Renal pelvis (tissue), 12 donors: ENCODE measurements at places on chromosomes 2 and 18. TPM values are rescaled to one million over a fixed set of nuclear protein-coding genes. Genes with fewer than 3 reads are reported as not detected.

- peak; percentile 22 for DNase-seq
Observed at GRCh38 chr2:18684206-18685038, 95.1 kb upstream of the NT5C1B start.

DNA sequence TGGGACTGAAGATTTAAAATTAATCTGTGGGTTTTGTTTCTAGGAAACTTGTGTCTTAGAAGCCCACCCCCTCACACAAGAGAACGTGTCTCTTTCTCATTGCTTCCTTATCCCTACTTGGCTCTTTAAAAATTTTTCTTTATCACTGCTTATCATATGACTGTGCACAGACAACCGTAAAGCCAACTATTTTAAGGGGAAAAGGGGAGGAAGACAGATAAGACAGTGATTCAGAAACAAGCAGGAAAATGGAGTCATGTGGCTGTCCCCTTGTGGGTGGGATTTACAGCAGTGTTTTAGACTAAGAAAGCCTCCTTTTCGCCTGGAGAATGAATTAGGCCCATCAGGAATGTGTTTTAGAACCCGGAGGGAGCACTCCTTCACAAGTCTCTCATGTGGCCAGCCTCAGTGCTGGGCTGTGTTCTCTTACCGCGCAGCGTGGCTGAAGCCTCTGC lies 17.6 kb downstream of the PRKCE start:
- no peak for DNase-seq

DNA sequence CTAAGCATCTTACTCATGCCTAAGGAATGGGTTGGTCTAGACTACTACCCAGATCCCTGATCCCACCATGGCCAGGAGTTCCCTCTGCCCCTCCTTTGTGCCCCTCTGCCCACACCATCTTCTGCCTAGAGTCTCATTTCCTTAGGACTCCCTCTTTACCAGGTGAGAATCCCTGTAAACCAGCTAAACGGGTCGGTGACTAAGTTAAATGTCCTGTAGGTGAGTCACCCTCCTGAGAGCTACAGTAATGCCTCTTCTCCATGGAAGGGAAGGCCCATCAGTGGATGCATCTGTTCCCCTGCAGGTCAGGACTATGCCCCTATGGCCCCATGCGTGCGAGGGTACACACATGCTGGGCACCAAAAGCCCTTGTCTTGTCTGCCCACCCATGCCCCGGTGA lies 25.4 kb downstream of the PTGR3 start:
- DNase-seq, result no peak

GRCh38 chr2:143730155-143730952 lies 601.1 kb downstream of the ARHGAP15 start:
- DNase-seq, result no peak

- DNase-seq, result no peak
Observed at GRCh38 chr2:132255714-132256113, 94.0 kb upstream of the ANKRD30BL start.

- no peak for DNase-seq
Observed at GRCh38 chr2:36633470-36634092, 35.6 kb upstream of the FEZ2 start.

DNA sequence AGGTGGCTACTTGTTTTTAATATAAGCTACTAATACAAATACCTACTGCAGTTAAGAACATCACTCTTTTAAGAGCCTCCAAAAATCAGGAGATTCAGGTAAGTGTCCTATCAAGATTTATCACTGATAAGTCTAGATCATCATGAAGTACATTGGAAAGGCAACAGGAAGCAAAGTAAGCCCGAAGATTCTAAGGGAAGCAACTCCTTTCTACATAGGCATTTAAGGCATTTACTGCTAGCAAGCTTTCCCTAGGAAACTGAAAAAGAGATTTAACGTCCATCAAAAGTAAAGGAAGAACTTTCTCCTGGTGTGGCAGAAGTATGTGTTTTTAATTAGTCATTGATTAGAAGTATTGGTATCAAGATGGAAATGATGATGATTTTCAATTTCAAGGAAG lies 3.7 kb downstream of the STK17B start:
- no peak for DNase-seq

- DNase-seq, result no peak
Observed at GRCh38 chr2:52311862-52312261, 1279.9 kb upstream of the NRXN1 start.

DNA sequence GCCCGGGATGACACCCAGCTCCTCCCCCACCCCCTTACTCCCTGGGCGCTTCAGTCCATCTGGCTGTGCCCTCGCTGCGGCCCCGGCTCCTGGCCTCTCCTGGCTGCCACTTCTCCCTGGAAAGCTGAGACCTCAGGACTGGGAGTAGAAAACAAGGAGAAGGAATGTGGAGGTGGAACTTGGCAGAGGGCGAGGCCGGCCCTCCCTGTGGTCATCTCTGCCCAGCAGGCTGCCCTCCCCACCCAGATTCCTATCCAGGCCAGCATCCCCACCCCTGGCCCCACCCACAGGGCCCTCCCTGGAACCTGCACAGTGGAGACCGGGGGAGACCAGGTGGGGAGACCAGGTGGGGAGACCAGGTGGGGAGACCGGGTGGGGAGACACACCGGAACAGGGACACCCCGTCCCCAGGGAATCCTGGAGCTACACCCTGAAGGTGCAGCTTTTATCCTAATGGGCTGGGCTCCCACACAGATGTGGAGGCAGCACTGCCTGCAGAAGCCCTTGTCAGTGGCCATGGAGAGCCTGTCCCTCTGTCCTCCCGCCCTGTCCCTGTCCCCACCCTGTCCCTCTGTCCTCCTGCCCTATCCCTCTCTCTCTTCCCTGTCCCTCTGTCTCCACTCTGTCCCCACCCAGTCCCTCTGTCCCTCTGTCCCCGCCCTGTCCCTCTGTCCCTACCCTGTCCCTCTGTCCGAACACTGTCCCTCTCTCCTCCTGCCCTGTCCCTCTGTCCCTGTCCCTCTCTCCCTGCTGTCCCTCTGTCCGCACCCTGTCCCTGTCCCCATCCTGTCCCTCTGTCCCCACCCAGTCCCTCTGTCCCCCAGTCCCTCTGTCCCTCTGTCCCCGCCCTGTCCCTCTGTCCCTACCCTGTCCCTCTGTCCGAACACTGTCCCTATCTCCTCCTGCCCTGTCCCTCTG lies 157.1 kb downstream of the PXDN start:
- DNase-seq, result no peak

GRCh38 chr2:148998165-148998830 lies 40.2 kb upstream of the LYPD6B start:
- DNase-seq, result no peak

- no peak for DNase-seq
Observed at GRCh38 chr2:188291142-188291616, 495 bp upstream of the GULP1 start.

- DNase-seq, result no peak
Observed at GRCh38 chr2:1397350-1397749, 15.9 kb upstream of the TPO start.

GRCh38 chr2:7819316-7819715 lies 862.5 kb upstream of the ID2 start:
- no peak for DNase-seq

FBXO36 gene
- 7.8 TPM for polyA plus RNA-seq

FSHR gene
- polyA plus RNA-seq, result not detected

MREG gene
- 19.9 TPM for polyA plus RNA-seq

REG3A gene
- not detected for polyA plus RNA-seq

CCDC141 gene
- polyA plus RNA-seq, result 0.27 TPM

AFG3L2 gene
- polyA plus RNA-seq, result 72.0 TPM

LRRC30 gene
- polyA plus RNA-seq, result not detected

ZNF396 gene
- 6.5 TPM for polyA plus RNA-seq

PRKD3 gene
- 56.4 TPM for polyA plus RNA-seq

ERFE gene
- polyA plus RNA-seq, result 6.0 TPM

SEPTIN10 gene
- 108 TPM for polyA plus RNA-seq

RTP5 gene
- polyA plus RNA-seq, result not detected
